ENCODE measurements at places on chromosomes 12 and 14.

DNA sequence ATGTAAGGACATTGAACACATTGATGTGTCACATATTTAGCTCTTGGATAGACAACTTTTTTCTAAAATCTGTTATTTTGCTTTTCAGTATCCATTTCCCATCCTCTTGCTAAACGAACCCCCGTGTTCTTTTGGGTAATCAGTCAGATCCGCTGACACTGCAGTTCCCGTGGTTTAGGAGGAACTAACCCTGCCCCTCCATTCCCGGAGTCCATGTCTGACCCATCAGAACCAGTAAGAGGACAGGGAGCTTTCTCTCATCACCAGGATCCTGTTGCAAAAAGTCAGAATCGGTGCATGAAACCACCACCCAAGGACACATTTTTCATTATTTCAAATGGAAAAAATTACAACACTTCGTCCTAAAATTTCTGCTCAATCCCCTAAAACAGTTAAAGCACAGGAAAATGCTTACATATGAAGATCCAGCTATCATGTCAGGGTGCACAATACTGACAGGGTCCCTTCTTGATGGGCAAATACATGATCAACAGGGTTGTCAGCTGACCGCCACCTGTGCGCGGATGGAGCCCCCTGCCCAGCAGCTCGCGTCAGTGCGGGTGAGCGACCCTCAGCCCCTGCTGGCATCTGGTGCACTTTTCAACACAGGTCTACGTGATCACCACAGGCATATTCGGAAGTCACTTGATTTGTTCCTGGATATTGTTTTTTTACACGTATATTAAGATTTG, 276.8 kb downstream of the ADGRD1 start:
- DNase-seq = no peak

GRCh38 chr14:74634964-74635363, 22.9 kb upstream of the LTBP2 start:
- DNase-seq = no peak

DNA sequence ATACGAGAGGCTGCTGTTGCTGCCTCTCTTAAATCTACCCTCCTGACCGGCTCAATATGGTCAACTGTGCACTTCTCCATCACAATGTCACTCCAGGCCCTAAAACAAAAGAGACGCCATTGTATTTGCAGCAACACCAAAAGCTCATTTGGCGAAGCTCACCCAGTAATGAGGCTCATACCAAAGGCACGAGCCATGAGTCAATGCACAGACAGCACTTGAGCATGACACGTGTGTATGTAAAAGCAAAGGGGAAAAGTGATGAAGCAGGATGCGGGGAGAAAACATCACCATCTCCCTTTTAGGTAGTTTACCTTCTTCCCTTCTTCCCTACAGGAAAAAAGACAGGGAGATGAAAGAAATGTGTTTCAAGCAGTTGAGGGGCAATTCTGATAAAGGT, 150.3 kb downstream of the FOXN3 start:
- DNase-seq = no peak

DNA sequence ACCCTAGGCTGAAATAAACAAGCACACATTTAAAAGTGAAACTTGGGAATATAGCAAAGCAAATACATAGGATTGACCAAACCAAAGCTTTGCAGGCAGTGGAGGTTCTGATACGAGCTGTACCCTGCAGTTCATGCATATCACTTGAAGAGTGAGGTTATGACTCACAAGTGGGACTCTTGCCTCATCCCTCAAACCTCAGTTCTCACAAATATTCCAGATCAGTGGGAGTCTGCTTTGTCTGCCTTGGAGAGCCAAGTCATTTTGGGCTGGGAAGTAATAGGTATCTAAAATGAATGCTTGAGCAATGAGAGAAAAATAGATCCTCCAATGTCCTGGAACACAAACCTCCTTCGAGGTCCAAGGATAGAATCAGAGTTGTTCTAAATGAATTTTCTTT, 116.4 kb downstream of the LRIG3 start:
- DNase-seq = no peak

- DNase-seq = no peak
Measured at GRCh38 chr14:95619785-95620417, 66.3 kb upstream of the TCL1B start.

DNA sequence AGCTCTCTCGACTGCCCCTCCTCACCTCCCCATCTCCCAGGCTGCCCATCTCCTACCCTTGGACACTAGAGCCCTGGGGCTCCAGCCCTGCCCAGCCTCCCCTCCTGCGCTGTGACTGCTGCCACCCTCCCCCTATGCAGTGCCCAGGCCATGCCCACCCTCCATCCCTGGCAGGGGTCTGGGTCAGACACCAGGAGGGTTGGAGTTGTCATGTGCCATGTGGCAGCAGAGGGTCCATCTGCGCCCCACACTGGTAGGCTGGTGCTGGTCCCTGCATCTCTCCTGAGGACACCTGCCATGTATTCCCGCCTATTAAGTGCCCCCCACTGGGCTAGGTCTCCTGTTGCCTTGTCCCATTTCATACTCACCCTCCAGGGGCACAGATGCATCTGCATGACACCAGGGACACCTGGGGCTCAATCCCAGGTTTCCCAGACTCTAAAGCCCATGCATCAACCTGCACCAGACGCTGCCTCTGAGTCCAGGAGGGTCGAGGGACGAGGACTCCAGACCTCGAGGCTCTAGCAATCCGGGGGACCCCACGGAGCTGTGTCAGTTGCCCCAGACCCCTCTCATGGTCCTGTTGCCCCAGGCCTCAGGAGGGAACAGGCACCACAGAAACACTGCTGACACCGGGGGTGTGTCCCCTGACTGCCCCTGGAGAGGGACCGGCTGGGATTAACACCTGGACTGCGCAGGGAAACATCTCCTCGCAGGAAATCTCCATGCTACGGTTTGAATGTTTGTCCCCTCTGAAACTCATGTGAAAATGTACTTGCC, 23.4 kb upstream of the SFSWAP start:
- DNase-seq = no peak

GRCh38 chr12:77324763-77325468, 259.5 kb upstream of the E2F7 start:
- peak; percentile 53 for DNase-seq

DNA sequence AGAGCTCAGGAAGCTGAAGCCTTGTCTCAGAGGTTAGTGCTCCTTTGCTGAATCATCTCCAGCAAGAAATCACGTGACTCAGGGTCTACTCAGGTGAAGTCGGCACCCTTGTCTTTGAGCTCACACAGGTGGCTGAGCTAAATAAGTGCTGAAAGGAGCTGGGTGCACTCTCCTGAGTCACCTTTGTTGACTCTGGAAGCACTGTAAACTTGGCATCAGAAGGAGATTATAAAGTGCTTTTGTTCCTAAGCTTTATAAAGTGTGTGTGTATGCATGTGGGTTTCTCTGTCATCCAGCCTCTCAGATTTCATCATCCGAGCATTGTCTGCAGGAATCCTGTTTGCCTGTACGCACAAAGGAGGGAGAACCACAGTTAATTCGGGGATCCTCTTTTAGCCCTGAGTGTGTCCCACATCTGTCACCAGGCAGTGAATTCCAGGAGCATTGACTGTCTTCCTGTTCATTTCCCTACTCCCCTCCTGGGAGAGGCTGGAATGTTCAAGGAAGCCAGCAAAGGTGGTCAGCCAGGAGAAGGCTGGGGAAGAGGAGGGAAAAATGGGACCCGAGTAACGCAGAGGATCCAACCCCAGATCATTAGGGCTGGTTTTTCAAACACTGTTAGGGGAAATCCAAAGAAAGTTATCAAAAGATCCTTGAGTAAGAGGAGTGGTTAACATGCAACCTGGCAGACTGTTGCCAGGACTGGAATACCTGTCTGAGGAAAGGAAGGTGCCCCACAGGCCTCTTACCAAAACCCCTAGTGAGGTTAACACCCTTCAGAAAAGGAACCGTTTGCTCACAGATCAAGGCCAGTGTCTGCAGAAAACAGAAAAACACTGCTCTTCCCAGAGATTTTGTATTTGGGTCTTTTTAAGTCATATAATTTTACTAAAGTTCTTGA, 157.5 kb upstream of the HIF1A start:
- DNase-seq = no peak

DNA sequence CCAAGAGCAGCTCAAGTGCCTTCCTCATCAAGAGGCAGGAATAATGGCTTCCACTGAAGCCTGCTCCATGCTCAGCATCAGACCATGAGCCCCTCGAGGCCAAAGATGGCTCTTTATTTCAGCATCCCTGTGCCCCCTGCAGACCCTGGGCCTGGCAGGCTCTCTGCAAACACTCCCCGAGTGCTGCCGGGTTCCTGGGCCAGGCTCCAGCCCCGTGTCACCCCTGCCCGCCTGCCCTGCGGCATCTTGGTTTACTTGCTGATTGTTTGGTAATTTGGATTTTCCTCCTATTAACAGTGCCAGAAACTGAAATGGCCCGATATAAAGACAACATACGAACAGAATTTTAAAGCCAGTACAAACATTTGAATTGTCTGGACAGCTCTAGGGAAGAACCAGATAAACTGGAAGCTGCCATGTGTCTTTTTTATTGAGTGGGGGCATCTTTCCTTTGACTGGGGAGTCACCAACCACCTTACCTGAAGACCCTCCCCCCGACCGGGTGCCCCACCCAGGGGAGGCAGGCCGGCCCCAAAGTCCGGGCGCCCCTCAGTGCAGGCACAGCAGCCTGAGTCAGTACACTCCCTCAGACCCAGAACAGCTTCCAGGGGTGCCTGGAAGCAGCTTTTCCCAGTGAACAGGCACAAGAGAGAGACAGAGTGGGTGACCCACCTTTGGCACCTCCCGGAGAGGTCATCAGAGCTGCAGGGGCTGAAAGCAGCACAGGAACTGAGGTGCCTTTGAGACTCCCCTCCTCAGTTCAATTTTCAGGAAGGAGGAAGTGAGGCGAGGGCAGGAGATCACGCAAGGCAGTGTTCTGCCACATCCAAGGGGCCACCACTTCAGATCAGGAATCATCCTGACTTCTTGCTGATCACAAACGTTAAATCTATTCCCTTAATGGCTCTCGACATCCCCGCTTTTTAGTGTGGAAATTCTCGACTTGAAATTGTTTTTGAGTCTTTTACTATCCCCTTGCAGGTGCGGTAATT, 30.6 kb downstream of the ITPK1 start:
- DNase-seq = peak; percentile 55

- DNase-seq = no peak
Measured at GRCh38 chr12:25135531-25136154, 59.3 kb downstream of the DNAI7 start.
